Brain pericyte (primary cell): ENCODE measurements at places on chromosomes 3 and 15.

DNA sequence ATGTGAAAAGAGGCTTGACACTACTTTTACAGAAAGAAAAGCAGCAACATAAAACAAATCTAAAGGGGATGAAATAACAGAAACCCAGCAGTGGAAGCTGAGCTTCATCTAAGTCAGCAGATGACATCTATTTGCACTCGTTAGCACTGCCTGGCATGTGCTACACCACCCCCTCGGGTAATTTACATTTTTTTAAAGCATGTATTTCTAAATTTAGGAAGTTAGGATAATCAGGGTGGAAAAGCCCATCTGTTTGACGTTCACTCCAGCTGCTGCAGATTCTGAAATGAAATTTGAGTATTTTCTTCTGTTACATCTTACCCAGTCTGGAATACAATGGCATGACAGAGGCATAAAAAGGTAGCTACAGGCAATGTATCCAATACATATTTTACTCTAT, 20.7 kb downstream of the IGSF11 start:
- DNase-seq: no peak

DNA sequence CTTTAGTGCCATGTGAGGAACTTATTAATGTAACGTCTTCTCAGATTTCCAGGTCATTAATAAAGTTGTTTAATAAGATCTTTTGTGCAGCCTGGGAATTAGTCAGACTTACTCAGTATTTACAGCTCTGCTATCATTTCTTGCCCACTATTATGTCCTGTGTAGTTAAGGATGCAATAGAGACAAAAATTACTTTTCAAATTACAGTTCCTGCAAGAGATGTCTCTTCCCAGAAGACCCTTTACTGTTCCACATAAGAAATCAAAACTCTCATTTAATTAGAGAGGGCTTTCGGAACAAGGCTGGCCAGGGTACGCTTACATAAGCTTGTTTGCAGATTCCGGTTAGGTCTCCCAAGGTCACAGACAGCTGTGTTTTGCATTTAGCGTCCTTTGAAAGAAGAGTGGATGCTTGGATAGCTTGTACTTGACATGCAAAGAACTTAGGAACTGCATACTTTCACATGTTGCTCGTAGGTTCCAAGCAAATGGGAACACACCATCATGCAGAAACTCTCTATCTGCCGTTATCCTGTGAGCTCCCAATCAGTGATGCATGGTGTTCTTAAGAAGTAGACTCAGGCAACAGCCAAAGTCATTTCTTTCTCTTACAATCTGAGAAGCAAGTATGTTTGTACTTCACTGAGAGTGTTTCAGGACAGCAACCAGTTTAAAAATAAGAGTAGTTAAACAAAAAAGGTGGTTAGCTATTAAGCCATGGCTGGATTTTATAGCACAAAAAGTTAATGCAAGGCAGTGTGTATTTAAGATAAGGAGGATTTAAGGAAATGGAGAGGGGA, 37.4 kb downstream of the FILIP1L start:
- DNase-seq: no peak

DNA sequence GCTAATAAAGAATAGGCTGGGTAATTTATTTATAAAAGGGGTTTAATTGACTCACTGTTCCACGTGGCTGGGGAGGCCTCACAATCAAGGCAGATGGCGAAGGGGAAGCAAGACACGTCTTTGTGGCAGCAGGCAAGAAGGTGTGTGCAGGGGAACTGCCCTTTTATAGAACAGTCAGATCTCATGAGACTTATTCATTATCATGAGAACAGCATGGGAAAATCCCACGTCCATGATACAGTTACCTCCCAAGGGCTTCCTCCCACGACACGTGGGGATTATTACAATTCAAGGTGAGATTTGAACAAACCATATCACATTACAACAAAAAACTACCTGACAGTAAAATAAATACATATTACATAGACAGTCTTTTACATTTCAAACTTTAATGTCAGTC, 414.9 kb downstream of the NAALADL2 start:
- DNase-seq: no peak

- DNase-seq: no peak
These were observed 27.2 kb upstream of the PIGZ start for GRCh38 chr3:196995646-196996355.

DNA sequence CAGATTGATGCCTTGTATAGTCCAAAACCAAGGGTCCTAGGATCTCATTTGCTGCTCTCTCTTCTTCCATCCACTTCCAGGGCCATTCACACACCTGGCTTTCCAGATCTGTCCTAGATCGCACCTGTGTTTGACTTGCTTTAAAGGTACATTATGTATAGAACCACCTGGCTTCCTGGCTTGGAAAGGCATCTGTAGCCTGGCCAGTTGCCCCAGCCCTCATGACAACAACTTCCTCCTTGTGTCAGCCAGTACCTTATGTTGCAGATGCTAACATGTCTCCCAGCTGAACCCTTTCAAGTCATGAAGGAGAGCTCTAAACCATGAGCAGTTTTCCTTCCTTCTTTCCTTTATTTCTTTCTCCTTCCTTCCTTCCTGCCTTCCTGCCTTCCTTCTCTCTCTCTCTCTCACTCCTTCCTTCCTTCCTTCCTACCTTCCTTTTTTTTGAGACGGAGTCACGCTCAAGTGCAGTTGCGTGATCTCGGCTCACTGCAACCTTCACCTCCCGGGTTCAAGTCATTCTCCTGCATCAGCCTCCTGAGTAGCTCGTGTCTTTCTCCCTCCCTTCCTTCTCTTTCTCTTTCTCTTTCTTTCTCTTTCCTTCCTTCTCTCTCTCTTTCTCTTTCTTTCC, 2.5 kb upstream of the HTR3C start:
- no peak for DNase-seq

DNA sequence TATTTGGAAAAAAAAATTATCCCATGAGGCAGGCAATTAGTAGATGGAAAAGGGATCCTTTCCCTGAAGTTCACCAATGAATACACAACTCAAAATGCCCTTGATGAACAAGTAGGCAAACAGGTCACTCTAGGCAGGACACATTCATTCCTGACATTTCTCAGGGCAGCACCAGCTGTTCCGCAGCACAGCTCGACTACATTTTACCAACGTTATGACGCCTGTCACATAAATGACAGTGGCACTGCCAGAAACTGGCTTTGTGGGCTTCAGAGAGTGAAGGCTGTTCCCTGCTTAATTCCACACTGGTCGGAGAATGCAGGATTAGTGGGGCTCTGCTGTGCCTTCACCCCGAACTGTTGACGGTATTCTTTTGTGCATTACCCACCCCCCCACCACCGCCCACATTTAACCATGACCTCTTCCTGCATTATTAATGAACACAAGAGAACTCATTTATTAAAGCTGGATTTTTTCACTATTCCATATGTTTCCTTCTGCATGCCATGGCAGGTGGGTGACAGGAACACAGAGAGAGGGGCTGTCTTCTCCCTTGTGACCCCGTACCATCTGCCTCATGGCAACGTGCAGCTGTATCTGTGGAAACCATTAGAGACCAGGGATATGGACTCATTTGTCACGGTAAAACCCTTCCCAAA, 197.6 kb downstream of the PDZRN3 start:
- DNase-seq: no peak

DNA sequence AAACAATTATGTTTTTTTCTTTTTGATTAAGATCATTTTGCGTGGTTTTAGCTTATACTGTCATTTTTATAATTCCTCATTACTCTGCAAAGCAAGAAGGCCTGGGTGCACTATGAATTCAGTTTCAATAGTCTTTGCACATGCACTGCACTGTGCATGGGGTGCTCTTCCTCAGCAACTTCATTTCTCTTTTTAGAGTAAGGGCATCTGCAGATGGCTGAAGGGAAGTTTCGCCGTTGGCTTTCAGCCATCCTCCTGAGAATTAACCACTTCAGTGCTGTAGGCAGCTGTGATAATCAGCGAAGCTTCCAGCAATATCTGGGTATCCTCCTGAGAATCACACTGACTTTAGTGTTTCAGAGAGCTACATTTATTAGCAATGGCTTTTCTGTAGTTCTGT, 284.8 kb downstream of the GBE1 start:
- DNase-seq: no peak

- no peak for DNase-seq
These were observed 51.0 kb downstream of the CHDH start for GRCh38 chr3:53795176-53795575.

GRCh38 chr15:62874959-62875625, 167.5 kb upstream of the TPM1 start:
- no peak for DNase-seq

DNA sequence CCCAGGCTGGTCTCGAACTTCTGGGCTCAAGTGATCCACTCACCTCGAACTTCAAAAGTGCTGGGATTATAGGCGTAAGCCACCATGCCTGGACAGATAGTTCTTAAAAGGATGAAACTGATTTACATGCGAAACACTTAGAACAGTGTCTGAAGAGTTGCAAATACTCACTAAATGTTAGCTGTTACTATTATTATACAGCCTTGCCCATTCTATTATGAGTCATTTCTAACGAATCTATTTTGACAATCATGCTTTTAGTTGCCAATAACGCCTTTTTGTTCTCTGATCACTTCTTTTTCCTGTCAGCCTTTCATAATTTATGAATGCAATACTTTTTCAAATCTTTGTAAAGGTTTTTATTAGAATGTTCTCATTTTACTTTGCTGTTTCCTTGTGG, 112.7 kb downstream of the SNRK start:
- DNase-seq: no peak

DNA sequence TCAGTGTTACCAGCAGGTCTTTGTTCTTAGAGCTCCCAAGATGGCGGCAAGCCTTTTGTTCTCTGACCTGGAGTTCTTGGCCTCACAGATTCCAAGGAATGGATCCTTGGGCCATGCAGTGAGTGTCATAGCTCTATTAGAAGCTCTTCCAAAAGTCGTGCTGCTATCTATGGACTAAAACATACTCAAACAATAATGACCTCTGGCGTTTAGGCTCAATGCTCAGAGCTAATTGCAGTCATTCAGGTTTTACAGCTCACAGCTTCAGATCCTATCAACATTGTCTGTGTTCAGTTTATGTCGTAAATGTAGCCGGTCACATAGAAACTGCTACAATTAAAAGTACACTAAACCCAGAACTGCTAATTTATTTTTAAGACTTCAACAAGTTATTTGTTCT, 22.2 kb downstream of the CCRL2 start:
- DNase-seq: no peak

DNA sequence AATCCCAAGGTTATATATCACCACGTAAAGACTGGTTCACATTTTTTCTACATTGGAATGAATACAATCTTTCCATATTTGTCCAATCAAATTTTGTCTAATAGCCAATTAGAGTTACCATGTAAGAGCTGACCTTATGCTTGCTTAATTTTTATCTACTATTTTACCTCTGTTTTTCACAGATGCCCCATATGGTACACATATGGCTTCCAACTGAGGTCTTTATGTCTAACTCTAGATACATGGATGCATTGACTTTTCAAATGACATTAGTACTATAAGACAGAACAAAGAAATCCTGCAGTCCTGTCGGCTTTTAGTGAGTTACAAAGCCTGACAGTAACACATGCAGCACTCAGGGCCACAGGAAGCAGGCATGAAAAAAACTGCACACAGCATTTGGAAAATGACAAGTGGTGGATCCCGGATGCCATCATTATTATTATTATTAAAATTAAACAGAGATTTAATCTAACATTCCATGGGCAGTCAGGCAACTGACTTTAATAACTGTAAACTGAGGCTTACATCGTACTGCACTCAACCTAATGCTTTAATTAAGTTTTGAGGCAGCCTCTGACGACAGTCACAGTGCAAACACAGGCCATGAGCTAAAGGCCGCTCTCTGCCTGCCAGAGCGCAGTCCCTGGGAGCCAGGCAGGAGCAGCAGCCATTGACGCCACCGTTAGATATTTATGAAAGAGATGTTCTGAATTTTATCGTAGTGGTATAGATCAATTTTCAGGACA, 113.9 kb upstream of the TMCO5A start:
- DNase-seq: no peak

GRCh38 chr3:146133441-146133840, 27.5 kb downstream of the PLOD2 start:
- DNase-seq: no peak

GRCh38 chr3:184154885-184155643, at the start of gene DVL3:
DVL3 (plus strand) TSS chr3:184155377; CDS start chr3:184155636, 259 bp downstream.
- no peak for DNase-seq

DNA sequence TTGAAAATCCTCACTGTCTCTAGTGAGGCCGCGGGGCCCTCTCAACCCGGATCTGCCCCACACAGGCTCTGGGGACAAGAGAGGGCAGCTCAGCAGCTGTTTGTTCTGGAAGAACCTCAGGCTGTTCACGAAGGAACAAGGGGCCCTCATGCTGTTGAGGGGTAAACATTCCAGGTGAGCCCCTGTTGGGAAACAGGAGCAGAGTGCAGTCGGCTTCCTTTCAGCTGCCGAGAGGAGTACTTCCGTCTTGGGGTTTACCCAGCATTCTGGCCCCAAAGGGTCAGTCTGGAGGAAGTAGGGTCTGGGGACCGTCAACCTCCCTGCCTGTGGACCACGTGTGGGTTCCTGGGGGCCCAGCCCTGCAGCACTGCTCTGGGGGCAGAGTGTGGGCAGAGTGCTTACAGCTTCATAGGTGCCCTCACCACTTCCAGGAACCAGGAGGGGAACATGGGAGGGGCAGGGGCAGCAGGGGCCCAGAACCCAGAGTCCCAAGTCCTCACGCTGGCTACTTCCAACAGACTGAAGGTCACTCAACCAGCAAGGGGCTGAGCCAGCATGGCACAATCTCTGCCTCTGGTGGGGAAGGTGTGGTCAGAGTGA, 49.2 kb upstream of the CTSH start:
- DNase-seq: no peak

GRCh38 chr15:88624156-88624970, 3.2 kb downstream of the AEN start:
- DNase-seq: no peak

DNA sequence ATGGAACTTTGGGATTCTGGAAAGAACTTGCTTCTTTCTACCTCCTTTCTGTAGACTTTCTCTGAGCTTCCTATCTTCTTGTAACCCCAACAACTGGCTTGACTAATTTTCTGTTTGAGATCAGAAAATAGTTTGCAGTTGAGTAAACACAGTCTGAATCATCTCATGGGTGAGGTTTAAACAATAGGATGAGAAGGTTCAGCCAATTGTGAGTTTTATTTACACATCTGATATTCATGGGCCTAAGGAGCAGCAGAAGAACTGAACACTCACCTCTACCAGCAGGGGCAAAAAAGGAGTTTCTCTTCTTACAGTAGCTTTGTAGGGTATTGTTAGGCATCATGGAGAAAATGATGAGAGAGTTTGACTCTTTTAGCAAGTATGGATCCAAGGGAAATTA, 54.2 kb downstream of the DTWD1 start:
- DNase-seq: peak; percentile 37
